Substantia nigra (tissue), 51 donors: ENCODE measurements at places on chromosomes 16 and 17.

GRCh38 chr16:86854626-86855294 is 276.4 kb downstream of the FOXL1 start:
- no peak for DNase-seq

DNA sequence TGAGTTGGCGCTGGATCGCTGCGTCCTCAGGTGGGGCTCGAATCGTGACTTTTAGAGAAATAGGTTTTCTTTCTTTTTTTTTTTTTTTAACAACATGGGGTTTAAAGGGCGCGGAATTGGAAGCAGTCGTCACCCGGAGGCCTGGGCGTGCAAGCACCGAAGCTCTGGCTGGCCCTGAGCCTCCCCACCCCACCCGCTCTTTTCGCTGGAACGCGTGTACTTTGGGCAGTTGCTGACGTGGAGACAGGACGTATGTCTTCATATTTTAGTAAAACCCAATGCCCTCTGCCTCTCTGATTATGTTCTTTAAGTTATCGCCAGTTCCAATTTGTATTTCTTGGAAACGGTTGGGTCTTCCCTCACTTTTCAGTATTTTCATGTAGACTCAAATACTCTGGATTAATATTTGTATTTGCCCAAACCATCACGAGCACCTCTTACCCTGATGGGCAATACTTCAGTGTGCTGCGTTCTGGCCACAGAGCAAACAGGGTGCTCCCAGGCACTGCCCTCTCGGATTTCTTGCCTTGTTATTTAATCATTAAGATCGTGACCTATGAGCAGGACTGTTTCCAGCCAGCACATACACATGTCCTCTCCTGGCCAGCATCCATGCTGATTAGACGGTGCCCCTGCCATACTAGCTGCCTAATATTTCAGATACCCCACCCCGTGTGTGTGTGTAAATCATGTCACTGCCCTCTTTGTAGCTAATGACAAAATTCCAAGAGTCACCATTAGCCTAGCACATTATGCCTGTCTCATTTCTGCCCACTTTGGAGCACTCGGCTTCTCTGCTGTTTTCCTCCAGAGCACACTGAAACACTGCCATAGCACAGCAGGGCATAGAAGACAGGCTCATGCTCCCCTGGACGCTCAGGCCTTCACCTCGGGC is 805 bp upstream of the C16orf95 start:
- DNase-seq: no peak

DNA sequence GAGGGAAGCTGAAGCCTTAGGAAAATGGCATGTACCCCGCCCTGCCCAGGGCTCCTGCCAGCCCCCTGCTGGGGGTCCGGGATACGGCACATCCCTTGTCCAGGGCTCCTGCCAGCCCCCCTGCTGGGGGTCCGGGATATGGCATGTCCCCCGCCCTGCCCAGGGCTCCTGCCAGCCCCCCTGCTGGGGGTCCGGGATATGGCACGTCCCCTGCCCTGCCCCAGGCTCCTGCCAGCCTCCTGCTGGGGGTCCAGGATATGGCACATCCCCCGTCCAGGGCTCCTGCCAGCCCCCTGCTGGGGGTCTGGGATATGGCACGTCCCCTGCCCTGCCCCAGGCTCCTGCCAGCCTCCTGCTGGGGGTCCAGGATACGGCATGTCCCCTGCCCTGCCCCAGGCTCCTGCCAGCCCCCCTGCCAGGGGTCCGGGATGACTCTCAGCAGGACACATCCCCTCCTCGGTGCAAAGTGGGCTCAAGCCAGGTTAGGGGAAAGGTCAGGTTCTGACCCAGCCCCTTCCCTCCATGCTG is 43.2 kb downstream of the RPH3AL start:
- no peak for DNase-seq

GRCh38 chr17:9521062-9521461 is 54.6 kb downstream of the STX8 start:
- no peak for DNase-seq

DNA sequence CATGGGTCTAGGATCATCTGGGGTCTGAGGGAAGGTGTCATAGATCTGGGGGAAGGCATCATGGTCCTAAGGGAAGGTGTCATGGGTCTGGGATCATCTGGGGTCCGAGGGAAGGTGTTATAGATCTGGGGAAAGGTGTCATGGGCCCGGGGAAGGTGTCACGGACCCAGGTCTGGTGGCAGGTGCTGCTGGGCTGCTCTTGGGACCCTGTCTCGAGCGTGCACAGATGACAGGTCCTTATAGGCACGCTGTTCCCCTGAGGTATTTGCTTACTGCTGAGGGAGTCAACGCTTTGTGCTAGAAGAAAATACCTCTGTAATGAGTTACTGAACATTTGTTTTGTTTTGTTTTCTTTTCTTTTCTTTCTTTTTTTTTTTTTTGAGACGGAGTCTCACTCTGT is 1.4 kb downstream of the RAB40C start:
- no peak for DNase-seq

- no peak for DNase-seq
These were observed 141.1 kb downstream of the NTN1 start for GRCh38 chr17:9162275-9162985.

DNA sequence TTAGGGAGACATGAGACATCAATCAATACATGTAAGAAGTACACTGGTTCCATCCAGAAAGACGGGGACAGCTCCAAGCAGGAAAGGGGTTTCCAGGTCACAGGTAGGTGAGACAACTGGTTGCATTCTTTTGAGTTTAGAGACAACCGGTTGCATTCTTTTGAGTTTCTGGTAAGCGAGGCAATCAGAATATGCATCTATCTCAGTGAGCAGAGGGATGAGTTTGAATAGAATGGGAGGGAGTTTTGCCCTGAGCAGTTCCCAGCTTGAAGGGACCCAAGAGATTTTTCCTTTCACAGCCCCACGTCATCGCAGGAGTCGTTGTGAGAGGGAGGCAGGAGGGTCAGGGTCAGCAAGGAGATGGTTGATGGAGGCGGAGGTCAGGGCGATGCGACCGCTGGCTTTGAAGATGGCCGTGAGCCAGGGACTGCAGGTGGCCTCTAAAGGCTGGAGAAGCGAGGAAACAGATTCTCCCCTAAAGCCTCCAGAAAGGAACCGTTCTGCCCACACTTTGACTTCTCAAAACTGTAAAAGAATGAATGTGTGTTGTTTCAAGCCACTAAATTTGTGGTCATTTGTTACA is 36.5 kb downstream of the IRF8 start:
- no peak for DNase-seq

DNA sequence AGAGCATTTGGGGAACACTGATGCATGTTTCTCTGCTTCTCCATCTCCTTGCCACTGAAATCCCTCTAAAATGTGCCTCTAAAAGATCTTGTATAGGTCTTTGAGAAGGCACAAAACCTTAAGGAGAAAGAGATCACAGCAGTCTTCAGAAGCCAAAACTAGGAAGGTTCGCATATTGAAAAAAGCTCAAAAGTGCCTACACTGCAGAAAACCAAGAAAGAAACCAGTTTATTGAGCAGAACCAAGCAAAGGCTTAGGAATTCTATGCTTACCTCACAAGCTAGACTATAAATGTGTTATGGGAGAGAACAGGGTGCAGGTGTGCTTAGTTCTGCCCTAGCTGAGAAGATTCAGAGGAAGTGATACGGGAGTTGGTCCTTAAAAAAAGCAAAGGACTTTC is 16.6 kb downstream of the DGKE start:
- DNase-seq: no peak

DNA sequence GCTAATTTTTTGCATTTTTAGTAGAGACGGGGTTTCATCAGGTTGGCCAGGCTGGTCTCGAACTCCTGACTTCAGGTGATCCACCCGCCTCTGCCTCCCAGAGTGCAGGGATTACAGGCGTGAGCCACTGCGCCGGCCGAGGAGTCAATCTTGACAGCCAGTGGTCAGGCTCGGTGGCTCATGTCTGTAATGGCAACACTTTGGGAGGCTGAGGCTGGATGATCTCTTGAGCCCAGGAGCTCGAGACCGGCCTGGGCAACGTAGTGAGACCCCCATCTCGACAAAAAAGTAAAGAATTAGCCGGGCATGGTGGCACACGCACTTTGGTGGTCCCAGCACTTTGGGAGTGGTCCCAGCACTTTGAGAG is 608 bp upstream of the PGS1 start:
- no peak for DNase-seq
